Activated gamma-delta T cell (primary cell): ENCODE measurements at places on chromosomes 1 and 21.

- DNase-seq = no peak
Observed at GRCh38 chr1:177627148-177627910, 342.5 kb downstream of the SEC16B start.

DNA sequence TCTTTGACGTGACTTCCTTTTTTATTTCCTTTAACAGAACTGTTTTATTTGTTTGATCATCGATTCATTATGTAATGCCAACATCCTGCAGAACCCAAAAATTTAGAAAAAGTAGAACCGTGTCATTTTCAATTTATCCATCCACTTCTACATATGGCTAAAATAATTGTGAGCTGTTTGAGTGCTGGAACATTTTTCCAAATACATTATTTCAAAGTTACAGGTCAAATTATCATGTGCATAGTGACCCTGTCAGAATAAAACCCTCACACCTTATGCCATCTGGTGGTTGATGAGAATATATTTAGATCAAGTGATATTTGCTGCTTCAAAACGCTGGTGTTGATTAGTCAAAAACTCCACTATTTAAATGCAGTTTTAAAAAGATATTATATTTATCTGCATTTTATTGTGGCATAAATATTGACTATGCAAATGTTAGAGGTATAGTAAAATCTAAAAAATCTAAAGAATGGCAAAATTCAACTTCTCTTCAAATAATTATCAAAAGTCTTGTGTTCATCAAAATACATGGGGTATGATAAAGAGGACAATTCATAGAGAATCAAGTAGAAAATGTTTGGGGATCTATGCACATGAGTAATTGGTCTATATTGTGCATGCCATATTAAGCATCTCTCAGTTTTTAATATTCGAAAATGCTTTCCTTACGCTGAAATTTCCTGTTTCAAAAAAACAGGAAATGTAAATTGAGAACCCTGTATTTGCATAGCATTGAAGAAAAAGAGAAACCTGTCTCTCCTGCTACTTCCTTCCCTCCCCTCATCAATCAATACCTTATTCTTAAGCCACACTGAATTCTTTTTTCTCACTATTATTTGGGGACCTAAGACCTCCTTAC is 39.7 kb downstream of the UBE2U start:
- no peak for DNase-seq

DNA sequence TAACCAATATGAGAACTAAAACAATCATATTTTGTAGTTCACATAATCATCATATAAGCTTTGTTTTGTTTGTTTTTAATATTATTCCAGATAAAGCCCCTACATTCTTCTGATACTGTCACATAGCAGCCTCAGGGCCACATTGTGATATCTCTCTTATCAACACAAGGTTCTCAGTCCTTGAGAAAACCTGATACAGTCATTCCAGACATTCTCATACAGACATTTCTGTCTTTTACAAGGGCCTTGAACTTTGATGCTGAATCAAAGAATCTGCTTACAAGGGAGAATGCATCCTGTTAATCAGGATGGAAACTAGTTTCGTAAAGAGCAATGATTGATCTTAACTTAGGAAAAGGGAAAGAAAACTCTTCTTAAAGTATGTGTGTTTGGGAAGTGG is 12.7 kb upstream of the VCAM1 start:
- no peak for DNase-seq

GRCh38 chr21:41803316-41803715 is 36.5 kb upstream of the RIPK4 start:
- DNase-seq = no peak

- no peak for DNase-seq
Observed at GRCh38 chr1:219039682-219040154, 134.0 kb upstream of the LYPLAL1 start.

- no peak for DNase-seq
Observed at GRCh38 chr1:60581455-60582220, 500.7 kb upstream of the NFIA start.
